Esophagus muscularis mucosa (tissue), 4 donors: ENCODE measurements at places on chromosomes 16 and 17. TPM values are rescaled to one million over a fixed set of nuclear protein-coding genes. Genes with fewer than 3 reads are reported as not detected.

The ESRP2 gene
- 2.1 TPM for total RNA-seq

The GNG13 gene
- total RNA-seq, result not detected

The GPS1 gene
- 100 TPM for total RNA-seq

The SMYD4 gene
- total RNA-seq, result 12.5 TPM

DNA sequence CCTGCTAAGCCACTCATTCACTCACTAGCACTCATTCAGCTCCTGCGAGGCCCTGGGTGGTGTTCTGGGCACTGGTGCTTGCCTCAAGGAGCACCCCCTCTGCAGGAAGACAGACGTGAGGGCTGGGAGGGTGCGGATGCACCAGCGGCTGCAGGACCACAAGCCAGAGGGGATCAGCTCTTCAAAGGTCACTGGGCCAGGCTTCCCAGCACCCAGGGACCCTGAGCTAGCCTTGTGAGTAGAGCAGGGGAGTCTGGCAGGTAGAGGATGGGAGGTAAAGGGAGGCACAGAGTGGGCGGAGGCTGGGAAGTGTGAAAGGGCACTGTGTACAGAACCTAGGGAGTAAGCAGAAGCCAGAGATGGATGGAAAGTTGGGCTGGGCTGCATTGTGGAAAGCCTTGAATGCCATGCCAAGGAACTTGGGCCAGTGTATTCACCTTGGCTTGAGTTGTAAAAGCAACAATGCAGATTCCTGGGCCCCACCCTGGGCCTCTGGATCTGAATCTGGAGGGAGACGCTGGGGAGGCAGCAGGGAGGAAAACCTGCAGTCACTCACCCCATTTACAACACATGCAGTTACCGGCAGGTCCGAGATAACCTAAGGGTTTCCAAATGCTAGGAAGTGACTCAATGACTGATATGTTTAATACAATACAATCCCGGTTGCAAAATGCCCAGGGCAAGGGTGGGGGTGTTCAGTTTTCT is 1.7 kb downstream of the IL4R start:
- peak; percentile 94 for DNase-seq

DNA sequence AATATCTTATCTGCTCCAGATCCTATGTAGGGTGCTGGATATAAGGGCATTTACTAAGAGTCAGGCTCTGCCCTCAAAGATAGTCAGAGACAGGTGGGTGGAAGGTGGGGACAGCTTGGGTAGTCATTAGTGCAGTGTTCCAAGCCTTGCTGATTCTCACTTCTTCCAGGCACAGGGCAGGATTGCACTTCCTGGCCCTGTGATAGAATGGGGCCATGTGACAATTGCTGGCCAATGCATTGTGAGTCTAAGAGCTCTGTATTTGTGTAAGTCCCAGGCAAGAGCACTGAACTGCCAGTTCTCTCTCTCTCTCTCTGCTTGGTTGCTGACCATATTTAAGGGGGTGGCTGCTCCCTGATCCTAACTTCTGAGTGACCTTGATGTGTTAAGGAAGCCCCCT is 112.1 kb downstream of the C16orf78 start:
- DNase-seq, result no peak

GRCh38 chr17:82272495-82273326 is 789 bp downstream of the CSNK1D start:
- no peak for DNase-seq

DNA sequence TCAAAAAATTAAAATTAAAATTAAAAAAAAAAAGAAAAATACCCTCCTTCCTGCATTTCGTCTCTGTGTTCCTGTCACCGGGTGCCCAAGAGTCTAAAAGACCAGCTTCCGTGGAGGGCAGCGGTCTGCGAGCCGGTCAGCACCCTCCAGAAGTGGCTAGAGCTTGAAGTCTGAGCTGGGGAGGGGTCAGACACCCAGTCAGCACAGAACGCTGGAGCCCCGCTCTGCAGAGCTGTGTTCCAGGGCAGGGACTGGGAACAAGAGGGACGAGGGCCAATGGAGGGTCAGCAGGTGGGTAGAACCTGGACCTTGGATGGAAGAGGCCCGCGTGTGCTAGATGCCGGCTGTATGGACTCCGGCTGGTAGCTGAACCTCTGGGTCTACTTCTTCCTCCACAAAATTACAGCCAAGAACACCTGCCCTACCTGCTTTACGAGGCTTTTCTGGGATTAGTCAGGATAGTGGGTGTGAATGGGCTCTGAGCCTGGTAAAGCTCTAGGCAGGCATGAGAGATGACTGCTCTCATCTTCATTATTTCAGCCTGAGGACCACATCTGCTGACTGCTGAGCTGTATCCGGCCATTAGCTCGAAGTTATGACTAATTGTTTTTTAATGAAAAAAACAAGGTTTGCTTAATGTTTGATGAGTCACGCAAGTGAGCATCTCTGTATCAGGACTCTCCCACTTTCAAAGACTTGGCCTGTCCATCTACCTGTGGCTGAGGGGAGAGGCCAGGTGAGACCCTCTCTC is 5.9 kb downstream of the TRPV1 start:
- DNase-seq, result no peak

DNA sequence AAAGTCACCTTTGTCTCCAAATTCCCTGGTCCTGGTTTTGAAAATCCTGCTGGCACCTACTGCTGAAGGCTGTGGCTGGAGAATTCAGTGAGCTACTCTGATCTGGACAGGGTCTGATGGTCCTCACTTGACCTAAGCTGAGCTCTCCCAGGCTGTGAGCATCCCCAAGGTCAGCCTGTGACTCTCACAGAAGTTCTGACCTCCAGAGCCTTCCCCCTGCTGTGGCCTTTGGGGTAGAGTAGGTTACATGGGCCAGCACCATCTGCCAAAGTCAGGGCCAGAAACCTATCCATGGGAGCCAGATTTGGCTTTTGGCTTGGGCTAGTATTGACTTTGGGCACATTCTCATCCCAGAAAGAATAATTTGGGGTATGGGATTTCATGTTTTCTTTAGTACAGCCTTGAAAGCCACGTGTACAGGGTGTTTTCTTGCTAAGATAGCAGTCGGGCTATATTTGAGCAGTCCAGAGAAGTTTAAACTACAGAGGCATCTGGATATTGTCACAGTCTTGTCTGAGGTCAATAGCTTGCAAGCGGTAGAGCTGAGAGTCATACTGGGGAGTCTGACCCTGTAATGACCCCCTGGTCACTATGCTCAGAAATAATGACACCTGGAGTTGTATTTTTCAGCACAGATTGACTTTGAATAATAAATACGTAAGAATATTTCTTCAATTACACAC is 6.2 kb upstream of the AGRP start:
- DNase-seq, result no peak

GRCh38 chr17:17231621-17232302 is 5.2 kb downstream of the FLCN start:
- DNase-seq, result no peak

DNA sequence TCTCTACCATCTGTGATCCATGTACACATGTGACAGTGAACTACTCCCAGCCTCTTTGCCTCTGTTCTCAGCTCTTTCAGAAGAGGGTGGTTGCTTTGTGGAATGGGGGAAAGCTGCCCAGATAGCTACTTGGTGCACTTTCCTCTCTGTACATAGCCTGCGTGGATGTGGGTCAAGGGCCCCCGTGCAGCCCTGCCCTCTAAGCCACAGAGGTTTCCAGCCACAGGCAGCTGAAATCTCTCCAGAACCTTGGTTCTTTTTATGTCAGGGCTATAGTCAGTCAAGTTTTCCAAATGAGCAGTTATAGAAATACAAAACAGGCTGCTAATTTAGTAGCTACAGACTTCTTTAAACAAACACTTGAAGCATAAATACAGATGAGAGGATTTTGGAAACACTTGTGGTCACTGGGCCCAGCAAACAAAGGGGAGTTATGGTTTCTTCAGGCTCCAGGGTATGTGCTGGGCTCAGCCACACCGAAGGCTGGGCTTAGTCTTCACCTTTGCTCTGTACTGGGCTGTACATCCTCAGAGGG is 199.7 kb upstream of the ASIC2 start:
- no peak for DNase-seq

GRCh38 chr16:322476-323143 is 29.9 kb downstream of the AXIN1 start:
- DNase-seq, result no peak

DNA sequence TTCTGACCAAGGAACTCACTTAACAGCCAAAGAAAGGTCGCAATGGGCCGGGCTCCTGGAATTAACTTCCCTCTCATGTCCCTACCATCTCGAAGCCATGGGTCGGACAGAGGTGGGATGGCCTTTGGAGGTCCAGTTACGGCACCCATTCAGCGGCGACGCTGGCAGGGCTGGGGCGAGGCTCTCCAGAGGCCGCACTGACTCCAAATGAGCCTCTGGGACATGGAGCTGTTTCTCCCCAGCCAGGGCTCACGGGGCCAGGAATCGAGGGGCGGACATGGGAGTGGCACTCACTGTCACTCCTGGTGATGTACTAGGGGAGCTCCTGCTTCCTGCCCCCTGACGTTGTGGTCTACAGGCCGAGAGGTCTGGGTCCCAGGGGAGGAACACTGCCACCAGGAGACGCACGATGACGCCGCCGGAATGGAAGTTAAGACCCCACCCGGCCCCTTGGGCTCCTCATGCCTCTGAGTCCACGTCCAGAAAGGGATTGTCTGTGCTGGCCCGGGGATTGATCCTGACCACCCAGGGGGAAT is 60.7 kb upstream of the METRNL start:
- DNase-seq, result no peak
